Renal pelvis (tissue), 12 donors: ENCODE measurements at places on chromosomes 13 and 19.

GRCh38 chr19:43441716-43442115 is 23.7 kb downstream of the LYPD3 start:
- no peak for DNase-seq

DNA sequence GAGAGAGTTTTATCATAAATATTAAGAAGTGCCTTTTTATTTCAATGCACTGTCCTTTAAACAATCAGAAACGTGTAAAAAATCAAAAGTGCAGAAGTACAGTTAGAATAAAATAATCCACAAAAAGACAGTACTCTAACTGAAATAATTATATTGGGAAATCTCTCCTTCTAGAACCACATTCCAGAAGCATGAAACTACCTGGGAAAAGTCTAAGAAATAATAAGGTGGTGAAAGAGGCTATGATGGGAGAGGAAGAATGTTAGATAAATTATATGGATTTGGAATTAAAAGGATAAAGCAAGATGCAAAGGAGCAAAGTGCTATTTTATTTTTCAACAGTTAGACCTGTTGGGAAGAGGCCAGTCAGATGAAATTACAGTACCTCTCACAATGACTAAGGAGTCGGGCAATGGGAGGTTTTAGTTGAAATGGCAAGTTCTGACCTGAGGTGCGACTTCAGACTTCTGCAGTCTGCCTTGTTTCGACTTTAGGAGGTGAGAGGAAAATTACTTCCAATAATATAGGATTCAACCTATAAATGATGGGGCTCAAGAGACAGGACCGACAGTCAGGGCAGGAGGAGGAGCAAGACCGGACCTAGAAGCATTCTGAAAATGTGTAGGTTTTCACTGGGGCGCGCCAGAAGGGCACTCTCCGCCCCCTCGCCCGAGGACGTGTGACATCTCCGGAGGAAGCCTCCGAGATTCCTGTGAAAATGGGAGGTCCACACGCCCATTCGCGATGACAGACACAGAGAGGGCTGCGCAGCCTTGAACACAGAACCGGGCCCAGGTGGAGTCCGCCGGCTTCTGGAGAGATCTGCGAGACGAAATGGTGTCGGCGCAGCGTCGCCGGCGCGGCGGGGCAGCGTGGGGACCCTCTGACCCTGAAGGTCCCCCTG is 717 bp downstream of the SPRYD7 start:
- DNase-seq = no peak

DNA sequence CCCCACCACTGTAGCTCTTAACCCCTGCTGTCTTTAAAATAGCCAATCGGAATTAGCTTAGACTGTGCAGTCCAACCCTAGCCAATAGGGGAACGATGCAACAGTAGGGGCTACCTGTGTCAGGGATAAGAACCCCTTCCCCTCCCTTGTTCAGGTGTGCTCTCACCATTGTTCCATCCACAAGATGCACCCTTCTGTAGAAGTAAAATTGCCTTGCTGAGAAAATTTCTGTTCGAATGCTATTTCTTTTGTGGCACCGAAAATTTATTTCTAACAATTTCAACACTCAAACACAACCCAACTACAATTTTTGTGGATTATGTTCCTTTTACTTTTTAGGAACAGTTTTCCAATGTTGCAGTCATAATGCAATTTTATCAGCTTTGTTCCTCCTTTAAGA is 3.6 kb upstream of the ZNF583 start:
- DNase-seq = no peak

DNA sequence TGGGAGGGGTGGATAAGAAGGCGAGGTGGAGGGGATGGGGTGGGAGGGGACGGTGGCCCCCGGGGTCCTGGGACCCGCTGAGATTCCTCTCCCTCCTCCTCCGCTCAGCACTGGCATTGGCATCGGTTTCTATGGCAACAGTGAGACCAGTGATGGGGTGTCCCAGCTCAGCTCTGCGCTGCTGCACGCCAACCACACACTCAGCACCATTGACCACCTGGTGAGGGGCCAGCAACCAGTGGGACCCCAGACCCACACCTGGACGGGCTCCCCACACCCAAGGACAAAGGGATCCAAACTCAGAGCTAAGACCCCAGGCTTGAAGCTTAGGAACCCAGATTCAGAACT is 5.9 kb downstream of the TTYH1 start:
- DNase-seq = no peak

DNA sequence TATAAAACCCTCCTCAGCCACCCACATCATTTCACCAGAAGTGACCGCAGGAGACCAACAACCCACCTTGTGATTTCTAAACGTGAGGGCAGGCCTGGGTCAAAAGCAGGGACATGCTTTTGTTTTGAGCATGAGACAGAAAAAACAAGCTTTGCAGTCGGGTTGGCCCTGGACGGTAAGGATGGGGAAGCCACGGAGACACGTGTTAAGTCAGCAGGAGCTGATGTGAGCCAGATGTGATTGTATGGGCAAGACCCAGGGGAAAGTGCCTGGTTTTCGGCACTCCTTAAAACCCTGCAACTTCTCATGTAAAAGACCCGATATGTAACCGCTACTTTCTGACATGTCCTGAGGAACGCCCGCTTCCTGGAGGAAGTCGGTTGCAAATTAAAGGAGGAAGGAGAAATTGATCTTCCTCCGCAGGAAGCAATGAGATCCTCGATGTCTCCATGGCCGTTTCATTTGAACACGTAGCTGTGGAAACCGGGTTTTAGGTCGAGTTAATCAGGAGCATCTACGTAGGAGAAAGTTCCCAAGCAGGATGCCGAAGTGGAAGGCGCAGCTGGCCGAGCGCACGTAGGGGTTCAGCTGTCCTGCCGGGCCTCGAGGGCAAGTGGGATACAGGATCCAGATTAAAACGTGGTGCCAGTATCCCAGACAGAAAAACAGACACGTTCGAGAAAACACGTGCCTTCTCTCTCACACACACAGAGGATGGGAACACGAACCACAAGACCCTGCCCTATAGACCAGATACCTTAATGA is 40.5 kb upstream of the POMP start:
- no peak for DNase-seq

GRCh38 chr13:32669030-32669646 is 82.9 kb downstream of the PDS5B start:
- DNase-seq = peak; percentile 26

- no peak for DNase-seq
These were observed 65.1 kb upstream of the ARHGEF7 start for GRCh38 chr13:111049791-111050538.

GRCh38 chr13:30696278-30697176 is 38.8 kb upstream of the ALOX5AP start:
- DNase-seq = no peak

DNA sequence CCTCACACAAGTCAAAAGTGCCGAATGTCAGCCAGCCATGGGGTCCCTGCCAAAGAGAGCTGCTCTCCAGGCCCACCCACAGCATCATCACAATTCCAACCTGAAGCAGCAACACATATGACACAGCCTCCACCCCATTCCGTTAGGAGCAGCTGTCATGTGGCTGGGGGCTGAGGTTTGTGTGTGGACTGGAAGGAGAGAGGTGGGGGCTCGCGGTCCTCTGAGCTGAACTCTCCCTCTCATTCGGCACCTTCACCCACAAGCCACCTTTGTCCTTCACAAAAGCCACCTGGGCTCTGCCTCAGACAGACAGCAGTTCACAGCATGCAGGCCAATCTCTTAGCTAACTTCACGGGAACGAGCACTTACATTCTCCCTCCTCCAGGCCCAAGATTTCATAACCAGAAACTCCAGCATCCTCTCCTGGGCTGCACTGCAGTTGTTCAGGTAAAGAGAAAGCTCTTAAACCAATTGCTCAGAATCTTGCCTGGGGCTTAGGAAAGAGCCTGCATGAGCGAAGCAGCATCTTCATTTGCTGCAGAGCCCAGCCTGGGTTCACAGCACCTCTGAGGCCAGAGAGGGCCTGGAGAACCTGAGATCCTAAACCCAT is 7.2 kb downstream of the RAB20 start:
- DNase-seq = no peak

GRCh38 chr19:863315-863620 is 3.8 kb downstream of the CFD start:
- DNase-seq = no peak

GRCh38 chr19:23554548-23554947 is 132.5 kb downstream of the ZNF675 start:
- DNase-seq = no peak

DNA sequence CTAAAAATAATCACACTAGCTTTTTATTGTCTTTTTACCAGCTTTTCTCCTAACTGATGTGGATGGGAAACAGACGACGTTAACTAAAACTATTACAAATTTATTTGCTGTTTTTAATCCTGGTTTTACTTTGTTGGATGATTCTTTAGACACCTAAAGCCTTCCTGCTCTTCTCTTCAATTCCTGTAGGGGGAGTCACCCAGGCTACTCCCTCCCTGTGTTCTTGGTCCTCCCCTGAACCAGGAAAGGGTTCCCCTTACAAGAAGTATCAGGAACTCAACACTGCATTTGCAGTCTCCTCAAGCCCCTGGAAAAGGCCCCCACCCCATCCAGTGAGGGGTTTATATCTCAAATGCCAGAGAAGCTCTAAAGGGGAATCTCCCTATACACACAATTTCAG is 206.1 kb downstream of the SUCLA2 start:
- no peak for DNase-seq

DNA sequence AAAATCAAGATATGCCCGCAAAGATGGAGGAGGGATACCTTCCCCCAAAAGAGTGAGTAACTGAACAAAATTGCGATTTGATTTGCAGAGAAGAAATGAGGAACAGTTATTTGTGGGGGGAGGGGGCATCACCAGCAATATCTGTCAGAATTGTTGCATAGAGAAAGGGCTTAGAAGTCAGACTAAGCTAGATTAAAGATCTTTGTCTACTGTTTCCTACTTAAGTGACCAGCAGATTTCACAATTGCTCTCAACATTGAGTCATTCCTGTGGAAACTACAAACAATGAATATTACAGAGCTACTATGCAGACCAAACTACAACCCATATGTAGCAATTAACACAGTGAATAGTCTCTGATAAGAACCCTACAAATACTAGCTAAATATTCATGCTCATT is 27.4 kb downstream of the FPR3 start:
- no peak for DNase-seq
